GM06990 (cell line): ENCODE measurements at places on chromosomes 2 and 18.

GRCh38 chr18:74412116-74412880, 44.8 kb downstream of the DIPK1C start:
- DNase-seq: no peak

- DNase-seq: no peak
Observed at GRCh38 chr18:60123031-60123430, 223.2 kb downstream of the PMAIP1 start.

DNA sequence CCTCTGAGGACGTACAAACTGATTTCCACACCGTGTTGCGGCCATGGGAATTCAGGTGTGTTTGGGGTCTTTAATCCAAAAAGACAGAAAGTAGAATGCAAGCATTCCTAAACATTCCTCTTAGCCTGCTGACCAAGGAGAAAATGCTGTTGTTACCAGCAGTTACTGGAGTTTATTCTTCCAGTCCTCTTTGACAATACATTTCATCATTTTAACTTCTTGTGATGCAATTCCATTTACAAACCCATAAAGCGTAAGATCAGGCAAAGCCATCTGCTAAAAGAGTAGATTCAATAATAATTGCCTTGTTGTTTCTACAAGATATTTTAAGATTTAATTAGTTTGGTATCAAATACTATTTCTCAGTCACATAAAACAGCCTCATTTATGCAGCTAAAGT, 32.7 kb downstream of the SPIRE1 start:
- DNase-seq: no peak

- DNase-seq: no peak
Observed at GRCh38 chr2:207640661-207641060, 15.5 kb upstream of the METTL21A start.

GRCh38 chr2:60771508-60771907, 15.4 kb downstream of the PAPOLG start:
- no peak for DNase-seq

- DNase-seq: no peak
Observed at GRCh38 chr2:219628986-219629901, 1.8 kb downstream of the SLC4A3 start.

DNA sequence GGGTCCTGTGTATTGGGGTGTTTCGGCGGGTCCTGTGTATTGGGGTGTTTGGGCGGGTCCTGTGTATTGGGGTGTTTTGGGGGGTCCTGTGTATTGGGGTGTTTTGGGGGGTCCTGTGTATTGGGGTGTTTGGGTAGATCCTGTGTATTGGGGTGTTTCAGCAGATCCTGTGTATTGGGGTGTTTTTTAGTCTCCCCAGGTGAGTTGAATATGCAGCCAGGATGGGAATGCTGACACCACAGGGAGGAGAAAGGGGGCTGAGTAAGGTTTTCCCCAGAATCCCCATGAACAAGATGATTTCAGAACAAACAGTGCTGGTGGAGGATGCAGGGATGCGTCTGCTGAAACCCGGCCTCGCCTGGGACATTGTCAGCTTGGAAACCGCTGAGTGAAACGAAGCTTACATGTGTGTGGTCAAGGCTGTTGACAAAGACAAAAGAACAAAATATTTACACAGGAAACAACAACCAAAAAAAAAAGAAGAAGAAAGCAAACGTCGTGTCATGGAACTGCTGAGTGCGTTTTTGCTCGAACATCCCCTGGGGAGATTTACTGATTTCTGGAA, 88.5 kb upstream of the ODC1 start:
- no peak for DNase-seq

DNA sequence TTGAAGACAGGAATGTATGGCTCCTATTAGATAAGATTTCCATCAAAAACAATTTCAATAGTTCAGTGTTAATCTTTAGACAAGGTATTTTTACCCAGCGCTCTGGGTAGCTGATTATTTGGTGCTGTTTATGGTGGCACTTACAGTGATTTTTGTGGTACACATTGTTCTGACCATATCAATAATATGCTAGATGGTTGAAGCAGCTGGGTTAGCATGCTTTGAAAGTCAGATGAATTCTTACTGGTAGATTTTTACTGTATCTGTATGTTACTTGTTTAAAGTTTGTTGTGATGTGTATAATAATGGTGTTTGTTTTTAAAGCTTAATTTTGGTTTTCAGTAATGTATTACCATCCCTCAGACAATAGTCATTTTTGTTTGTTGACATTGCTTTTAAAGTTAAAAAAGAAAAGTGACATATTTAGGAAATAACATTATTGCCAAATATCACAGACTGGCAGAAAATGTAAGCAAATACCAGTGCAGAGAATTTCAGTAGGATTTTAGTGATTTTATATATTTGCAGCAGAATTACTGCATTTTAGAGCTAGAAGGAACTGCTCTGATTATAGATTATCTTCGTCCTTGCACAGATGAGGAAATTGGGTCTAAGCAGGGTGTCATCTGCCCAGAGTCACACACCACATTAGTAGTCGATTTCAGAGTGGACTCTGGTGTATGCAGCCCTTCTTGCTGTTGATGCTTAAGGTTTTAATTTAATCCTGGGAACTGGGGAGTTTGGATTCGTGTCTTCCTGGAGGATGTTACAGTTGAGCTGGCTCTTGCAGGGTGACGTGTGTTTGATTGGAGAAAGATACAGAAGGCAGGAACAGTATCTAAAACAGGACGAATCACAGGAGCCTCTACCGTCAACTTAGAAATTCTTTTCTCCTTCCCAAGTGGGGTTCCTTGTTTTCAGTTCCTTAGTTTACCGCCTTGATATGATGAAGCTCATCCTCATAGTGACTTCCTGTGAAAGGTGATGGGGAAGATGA, 6.6 kb downstream of the SOCS6 start:
- no peak for DNase-seq

- no peak for DNase-seq
Observed at GRCh38 chr2:2146969-2147900, 183.8 kb downstream of the MYT1L start.

DNA sequence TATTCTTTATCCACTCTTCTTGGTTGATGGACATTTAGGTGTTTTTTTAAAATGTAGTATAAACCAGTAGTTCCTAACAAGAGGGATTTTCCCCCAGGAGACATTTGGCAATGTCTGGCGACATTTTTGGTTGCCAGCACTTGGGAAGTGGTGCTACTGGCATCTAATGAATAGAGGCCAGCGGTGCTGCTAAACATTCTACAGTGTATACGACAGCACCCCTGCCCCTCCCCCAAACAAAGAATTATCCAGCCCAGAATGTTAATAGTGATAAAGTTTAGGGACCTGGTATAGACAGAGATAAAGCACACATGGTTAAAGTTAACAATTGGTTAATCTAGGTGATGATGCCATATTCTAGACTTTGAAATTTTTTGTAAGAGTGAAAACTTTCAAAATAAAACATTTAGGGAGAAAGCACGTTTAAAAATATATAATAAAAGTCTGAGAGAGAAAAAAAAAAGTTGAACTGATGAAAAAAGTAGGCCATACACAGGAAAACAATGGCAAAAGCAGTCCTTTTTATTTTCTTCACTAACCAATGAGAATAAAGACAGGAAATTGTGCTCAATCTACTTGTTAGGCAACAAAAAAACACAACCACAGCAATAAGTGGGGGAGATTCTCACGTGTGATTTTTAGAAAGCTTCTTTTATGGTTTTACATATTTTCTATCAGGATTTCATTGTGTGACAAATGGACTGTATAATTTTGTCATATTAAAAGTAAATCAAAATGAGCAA, 14.8 kb downstream of the FBXO48 start:
- DNase-seq: no peak

DNA sequence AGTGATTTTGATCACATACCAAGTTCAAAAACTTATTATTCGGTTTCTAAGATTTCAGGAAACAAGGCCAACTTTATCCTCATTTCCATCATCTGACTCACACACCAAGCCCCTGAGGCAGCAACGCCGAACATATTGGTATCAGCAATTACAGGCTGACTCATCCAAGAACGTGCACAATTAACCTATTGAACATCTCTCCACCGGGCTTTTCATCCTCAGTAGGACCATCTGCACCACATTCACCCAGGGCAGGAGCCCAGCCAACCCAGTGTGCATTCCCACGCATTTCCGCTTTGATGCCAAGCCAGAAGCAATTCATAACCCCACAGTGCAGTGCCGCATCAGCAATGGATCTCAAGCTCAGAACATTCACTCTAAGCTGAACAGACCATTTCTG, 52.9 kb downstream of the SCG2 start:
- DNase-seq: no peak

GRCh38 chr2:220078439-220078838, 451.0 kb downstream of the SLC4A3 start:
- DNase-seq: no peak

DNA sequence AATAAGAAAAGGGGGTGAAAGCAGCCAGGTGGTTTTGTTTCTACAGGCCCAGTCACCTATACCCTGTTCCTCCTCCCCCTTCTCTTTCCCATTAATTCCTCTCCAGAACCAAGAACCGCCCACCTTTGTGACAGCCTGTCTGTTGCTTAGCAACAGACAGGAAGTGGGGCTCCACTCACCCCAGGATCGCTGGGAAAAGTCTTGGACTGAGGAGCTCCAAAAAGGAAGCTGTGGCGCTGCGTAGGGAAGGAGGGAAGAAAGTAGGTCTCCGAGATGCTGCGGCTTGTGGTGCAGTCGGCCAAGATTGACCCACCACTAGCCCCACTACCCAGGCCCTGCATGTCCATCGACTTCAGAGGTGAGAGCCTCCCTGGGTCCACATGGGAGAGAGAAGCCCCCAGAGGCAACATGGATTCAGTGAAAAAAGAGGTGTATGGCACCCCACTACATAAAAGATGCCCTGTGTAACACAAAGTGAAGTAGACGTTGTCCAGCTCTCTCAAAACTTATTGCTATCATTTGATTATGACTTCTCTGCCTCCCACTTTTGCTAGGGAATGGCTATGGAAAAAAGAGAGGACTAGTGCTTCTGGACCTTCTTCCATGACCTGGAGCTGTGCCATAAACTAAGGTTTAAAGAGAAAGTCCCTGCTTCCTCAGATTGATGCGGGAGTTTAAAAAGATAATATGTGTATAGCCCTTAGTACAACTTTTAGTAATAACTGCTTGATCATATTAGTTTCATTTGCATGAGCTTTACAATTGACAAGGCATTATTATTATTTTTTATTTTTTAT, at the start of gene FER1L5:
Gene FER1L5 (plus strand): TSS at position 201 of the 797 bp plus-strand sequence. CDS start 73 bp downstream, at position 274.
- DNase-seq: no peak

DNA sequence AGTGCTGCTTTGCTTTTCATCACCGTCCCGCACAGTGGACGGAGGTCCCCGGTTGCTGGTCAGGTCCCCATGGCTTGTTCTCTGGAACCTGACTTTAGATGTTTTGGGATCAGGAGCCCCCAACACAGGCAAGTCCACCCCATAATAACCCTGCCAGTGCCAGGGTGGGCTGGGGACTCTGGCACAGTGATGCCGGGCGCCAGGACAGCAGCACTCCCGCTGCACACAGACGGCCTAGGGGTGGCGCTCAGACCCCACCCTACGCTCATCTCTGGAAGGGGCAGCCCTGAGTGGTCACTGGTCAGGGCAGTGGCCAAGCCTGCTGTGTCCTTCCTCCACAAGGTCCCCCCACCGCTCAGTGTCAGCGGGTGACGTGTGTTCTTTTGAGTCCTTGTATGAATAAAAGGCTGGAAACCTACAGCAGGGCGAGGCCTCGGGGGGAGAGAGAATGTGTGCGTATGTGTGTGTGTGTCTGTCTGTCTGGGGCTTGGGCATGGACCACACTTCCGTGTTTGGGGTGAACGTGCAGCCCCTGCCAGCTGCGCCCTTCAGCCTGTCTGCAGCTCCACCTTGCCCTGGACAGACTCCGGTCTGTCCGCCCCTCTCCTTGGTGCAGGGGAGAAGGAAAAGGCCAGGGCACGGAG, 32.3 kb downstream of the GPC1 start:
- DNase-seq: peak; percentile 6
